Stimulated activated CD4-positive, alpha-beta T cell treated with anti-CD3 and anti-CD28 coated beads, Interleukin-2, amount 100 ng/mL, for 4 hours (primary cell): ENCODE measurements at places on chromosomes 6 and 20.
A peak's percentile ranks its signal among the peaks of the same experiment; 100 is the strongest.

- DNase-seq: no peak
These were observed 700.1 kb downstream of the HDGFL1 start for GRCh38 chr6:23269436-23269835.

DNA sequence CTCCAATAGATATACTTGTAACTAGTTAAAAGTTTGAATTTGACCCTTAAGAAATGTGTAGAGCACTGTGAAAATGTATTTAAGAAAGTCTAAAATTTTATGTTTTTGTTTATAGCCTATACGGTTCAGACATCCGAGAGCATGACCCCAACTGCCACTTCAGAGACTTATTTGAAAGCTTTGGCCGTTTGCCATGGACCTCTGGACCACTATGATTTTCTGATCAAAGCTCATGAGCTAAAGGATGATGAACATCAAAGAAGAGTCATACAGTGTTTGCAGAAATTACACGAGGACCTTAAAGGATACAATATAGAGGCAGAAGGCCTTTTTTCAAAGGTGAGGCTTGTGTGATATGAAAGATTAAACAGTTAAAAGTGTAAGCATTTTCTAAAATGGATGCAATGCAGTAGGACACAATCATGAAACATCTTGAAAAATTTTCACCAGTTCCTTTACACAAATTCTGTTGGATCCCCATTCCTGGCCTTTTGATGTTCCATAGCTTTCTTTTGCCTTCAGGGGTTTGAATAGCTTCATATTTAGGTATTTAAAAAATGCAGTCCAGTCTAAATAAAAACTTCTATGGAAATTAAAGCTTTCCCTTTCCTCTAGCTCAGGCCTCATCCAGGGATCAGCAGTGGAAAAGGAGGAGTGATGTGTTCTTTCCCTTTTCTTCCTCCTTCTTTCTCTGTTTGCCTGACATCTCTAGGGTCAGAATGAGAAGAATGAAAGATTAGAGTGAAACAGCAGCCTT is 29.0 kb downstream of the AFG1L start:
- no peak for DNase-seq

DNA sequence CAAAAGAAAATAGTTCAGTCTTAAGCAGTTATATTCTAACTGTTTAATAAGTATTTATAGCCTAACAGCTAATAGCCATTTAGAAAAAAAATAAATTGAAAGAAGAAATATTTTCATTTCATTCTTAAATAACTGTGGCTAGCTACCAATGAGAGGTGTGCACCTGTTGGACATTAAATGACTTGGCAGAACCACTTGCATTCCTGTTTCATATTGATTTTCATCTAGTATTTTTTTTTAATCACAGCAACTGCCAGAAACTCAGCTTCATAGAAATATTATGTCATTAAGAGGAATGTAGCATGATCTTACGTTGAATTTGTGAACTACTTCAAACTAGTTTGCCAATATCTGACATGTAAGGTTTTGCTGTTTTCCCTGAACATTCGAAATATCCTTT is 10.1 kb downstream of the NAA20 start:
- DNase-seq: no peak

GRCh38 chr6:90110971-90111370 is 185.7 kb downstream of the BACH2 start:
- no peak for DNase-seq

- DNase-seq: no peak
These were observed 122.4 kb downstream of the TCP11 start for GRCh38 chr6:35018746-35019145.

GRCh38 chr6:117034547-117034946 is 157.5 kb downstream of the RFX6 start:
- DNase-seq: no peak

DNA sequence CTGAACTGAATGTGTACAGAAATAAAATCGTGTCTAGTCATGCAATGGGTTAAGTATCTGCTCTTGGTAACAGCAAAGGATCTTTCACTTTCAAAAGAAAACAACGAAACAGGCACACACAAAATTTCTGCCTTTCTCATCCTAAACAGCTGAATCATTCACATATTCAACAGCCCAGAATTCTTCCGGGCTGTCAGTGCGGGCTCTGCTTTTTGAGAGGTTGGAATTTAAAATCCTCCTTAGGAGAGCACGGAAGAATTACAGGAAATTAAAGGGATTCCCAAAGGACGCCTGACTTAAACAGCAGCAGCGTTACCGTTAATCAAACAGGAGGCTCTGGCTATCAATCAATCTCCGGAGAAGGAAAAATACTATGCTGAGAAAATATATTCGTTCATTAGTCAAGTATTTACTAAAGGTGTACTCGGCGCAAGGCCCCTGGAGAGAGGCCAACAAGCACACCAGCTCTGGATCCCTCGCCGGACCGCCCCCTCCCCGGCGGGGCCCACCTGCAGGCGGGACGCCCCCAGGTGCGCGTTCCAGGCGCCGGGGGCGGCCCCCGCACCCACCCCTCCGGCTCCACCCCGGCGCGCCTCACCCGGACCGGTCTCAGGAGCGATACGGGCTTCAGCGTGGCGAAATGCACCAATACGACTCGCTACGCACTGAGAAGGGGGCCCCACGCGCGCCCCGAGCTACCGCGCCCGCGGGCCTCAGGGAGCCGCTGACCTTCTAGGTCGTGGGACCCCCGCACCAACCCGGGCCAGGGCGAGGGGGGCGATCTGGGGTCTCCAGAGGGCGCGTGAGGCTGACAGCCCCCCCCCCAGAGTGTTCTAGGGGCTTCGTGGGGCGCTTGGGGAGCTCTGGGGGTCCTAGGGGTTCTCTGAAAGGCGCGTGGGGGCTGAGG is 1.0 kb downstream of the NAPB start:
- DNase-seq: peak; percentile 40

- DNase-seq: no peak
These were observed 1.9 kb downstream of the PNLDC1 start for GRCh38 chr6:159801935-159802334.

GRCh38 chr6:105644073-105644489 is 241.2 kb upstream of the PREP start:
- no peak for DNase-seq

GRCh38 chr6:134175532-134176263 is 123.3 kb upstream of the SLC2A12 start:
- peak; percentile 38 for DNase-seq

- DNase-seq: no peak
These were observed 98.5 kb downstream of the F13A1 start for GRCh38 chr6:6221787-6222535.

GRCh38 chr6:37580176-37580955 is 80.7 kb upstream of the CCDC167 start:
- DNase-seq: no peak

DNA sequence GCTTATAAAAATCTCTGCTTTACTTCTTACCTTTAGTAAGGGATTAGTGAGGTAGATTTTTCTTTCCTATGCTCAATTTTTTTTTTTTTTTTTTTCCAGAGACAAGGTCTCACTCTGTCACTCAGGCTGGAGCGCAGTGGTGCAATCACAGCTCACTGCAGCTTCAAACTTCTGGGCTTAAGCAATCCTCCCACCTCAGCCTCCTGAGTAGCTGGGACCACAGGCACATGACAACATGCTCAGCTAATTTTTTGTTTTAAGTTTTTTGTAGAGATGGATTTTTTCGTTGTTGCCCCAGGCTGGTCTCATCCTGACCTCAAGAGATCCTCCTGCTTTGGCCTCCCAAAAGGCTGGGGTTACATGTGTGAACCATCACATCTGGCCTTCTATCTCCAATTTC is 58.9 kb upstream of the RREB1 start:
- no peak for DNase-seq

GRCh38 chr20:34110745-34111641 is 1.1 kb downstream of the EIF2S2 start:
- no peak for DNase-seq

DNA sequence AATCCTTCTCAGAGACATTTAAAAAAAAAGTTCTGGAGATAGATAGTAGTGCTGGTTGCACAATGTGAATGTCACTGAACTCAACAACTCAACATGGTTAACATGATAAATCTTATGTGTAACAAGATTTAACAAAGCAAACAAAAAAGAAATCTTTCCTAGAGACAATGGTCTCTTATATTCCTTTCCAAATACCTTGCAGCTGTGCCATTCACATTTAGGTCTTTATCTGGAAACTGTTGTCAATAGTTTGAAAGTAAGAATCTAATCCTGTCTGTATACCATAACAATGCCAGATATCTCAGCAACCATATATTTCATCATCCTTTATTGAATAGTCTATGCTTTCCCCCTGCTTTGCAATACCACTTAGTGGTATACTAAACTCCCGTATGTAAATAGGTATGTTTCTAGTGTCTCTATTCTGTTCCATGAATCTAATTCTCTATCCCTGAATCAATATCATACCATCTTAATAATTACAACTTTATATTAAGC is 2.1 kb downstream of the SERAC1 start:
- no peak for DNase-seq

DNA sequence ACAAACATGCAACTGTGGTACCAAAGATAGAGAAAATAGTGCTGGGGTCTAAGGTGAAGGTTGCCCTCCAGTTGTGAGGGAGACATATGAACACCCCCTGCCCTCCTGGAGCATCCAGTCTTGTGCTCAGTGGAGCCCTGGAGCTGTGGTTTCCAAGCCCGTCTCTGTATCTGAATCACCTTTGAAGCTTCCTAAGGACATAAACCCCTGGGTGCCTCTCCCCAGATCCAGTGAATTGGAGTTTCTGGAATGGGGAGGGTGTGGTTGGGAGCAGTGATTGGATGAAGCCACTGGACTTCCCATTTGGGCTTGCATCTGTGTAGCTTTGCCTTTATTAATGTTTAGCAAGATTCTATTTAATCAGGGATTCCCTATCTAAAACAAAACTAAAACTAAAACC is 22.4 kb upstream of the E2F3 start:
- no peak for DNase-seq

- DNase-seq: no peak
These were observed 55.2 kb downstream of the SMLR1 start for GRCh38 chr6:130882370-130882769.

DNA sequence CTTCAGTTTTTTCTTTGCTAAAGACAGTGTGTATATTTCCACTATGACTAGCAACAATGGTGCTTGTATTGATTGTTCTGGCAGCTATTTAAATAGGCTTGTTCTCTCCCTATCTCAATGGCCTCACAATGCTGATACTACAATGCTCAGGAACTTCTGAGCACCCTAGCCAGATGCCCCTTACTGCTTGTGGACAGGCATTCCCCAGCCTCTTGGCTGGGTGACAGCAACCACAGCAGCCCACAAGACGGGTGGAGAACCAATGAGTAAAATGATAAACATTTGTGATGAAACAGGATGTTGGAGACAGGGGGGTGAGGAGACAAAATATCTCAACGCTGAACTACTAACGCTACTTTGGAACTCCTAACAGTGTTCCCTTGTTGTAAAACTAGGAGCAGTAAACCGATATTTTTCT is 42.3 kb downstream of the HIVEP2 start:
- DNase-seq: peak; percentile 42

DNA sequence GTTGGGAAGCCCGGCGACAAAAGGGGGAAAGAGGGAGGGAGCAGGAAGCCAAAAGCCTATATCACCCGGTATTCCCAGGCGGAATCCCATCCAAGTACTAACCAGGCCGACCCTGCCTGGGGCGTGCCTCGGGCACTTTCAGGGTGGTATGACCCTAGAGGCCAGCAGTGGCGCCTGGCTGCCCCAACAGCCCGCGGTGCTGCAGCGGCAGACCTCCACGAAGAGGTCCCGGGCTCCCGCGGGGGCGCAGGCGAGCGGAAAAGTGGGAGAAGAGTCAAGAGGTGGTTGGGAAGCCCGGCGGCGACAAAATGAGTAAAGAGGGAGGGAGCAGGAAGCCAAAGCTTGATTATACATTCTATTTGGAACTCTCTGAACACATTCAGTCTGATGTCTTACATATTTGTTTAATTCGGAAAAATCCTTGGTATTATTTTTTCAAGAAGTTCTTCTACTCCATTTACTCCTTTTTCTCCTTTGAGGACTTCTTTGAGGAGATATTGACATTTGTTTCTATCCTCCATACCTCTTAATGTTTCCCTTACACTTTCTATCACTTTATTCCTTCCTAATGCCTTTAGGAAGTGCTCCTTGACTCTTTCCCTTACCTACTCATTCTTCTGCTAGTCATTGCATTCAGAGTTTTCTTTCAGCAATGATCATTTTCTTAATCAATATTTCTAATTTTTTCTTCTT is 11.5 kb downstream of the TREML4 start:
- DNase-seq: no peak

GRCh38 chr6:128574402-128574801 is 54.0 kb upstream of the PTPRK start:
- DNase-seq: no peak

DNA sequence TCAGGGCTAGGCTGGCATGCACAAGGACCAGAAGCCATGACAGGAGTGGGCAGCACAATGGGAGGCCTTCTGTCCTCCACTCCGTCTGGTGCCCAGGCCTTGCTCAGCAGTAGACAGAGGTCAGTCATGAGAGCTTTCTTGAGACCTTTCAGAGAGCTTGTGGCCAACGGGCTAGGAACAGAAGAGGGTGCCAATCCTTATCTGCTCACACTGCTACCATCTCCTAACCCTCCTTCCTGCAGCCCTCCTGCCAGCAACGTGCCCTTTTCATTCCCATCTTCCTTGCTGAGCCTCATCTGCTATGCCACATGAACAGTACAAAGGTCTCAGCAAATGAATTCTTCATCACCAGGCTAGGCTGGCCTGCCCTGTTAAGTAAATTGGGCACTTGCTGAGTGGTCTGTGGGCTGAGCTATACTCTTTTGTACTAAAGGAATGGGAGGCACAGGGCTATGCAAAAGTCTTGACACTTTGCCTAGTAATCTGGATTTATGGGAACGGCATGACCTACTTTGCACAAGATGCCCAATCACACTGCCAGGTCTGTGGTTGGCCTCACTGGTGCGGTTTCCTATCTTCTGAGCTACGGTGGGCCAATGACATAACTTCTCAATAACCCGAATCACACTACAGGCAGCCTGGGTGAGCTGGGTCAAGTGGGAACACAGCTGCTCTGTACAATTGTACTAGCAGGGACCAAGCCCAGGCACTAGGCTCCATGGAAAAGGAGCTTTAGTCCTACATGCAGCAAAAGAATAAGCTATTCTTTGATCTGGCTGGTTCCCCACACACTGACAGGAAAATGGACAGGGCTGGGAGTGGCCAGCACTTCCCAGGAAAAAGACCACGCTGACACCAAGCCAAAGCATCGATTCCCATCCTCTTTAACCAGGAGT is 47.8 kb downstream of the ELOVL5 start:
- DNase-seq: no peak

DNA sequence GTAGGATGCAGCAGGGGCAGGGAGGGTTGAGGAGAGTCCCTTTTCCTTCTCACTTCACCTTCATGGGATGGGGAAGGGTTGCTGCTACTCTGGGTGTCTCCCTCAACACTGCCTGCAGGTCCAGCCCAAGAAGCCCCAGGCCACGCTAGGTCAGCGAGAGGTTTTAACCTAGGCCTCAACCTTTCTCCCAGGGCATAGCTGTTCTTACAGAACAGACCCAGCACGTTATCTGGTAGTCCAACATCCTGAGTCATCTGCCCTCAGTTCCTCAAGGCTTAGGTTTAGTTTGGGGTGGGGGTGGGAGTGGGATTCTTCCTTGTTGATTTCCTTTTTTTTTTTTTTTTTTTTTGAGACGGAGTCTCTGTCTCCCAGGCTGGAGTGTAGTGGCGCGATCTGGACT is 15.8 kb downstream of the LRRC73 start:
- DNase-seq: no peak
